Activated naive CD4-positive, alpha-beta T cell treated with anti-CD3 and anti-CD28 coated beads, Interleukin-2, amount 50 U/mL, for 16 hours (primary cell): ENCODE measurements at places on chromosomes 2 and 18.

GRCh38 chr2:111634050-111634794 is 249.8 kb downstream of the ANAPC1 start:
- no peak for DNase-seq

GRCh38 chr18:41347057-41347456 is 608.0 kb upstream of the PIK3C3 start:
- no peak for DNase-seq

- DNase-seq, result no peak
These were observed 247.1 kb downstream of the BCL11A start for GRCh38 chr2:60306267-60306861.

- DNase-seq, result no peak
These were observed 25.1 kb upstream of the ALK start for GRCh38 chr2:29946505-29946904.

GRCh38 chr2:101199251-101199791 is 48.1 kb upstream of the TBC1D8 start:
- no peak for DNase-seq

DNA sequence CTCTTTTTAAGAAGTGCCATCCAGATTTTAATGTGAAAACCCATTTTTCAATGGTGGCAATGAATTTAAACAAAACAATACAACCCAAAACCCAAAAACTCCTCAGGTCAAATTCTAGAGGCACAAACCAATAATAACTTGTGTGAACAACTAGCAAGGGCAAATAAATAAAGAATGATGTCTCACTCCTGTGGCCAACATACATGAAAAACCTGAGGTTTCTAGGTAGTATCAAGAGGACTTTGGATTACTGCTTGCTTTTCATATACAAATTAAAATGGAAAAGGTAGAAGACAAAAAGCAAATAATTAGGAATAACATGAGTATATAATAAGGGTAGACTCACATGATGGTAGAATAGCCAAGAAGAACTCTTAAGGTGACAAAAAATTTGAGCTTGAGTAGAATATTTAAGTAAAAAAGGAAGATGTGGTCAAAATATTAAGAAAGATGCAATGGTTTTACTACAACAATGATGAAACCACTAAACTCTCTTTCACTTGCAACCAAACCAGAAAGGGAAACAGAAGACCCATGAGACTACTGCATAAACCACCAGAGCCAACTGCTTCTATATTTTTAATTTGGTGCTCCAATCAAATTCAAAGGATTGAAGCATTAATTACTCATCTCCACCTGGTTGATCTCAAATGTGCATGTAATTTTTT is 53.5 kb downstream of the DARS1 start:
- DNase-seq, result no peak

DNA sequence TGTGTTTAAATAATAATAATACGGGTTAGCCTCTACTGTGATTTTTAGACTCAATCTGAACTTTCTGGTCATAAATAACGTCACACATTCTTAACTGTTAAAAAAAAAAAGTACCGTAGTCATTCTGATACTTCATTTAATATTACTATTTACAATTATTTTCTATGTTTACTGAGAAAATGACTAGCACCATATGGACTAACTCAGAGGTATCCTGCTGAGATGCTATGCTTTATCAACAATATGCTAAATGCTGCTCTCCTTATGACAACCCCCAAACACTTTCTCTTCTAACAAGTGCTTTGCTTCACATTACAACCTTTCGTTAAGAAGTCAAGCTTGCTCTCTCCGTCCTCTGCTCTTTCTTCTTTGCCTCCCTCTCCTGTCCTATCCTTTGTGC is 182.1 kb downstream of the AFF3 start:
- no peak for DNase-seq

GRCh38 chr2:233462202-233462785 is 104.3 kb downstream of the USP40 start:
- no peak for DNase-seq

GRCh38 chr2:12044857-12045256 is 298.4 kb downstream of the LPIN1 start:
- no peak for DNase-seq

- no peak for DNase-seq
These were observed 125.5 kb downstream of the IRS1 start for GRCh38 chr2:226674123-226674522.

GRCh38 chr18:60873708-60874107 is 459.5 kb upstream of the CDH20 start:
- DNase-seq, result no peak

DNA sequence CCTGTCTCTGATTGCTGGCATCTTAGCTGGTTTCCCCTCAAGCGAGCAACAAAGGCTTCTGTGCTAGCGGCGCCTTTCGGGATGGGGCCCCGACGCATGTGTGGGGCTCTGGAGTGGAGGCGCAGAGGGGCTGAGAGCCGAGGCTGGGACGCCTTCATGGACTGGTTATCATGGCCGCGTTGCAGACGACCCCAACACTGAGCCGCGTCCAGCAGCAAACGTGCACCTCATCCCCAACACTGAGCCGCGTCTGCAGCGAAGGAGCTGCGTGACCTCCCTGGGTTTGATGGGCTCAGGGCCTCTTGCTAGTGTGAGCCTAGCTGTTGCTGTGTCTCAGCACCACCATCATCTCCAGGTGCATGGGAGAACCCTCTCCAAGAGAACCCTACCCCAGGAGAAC is 123.7 kb upstream of the CTDP1 start:
- DNase-seq, result no peak

GRCh38 chr18:2222270-2223185 is 348.8 kb downstream of the METTL4 start:
- no peak for DNase-seq

GRCh38 chr18:39389800-39390379 is 1824.3 kb upstream of the CELF4 start:
- DNase-seq, result no peak

DNA sequence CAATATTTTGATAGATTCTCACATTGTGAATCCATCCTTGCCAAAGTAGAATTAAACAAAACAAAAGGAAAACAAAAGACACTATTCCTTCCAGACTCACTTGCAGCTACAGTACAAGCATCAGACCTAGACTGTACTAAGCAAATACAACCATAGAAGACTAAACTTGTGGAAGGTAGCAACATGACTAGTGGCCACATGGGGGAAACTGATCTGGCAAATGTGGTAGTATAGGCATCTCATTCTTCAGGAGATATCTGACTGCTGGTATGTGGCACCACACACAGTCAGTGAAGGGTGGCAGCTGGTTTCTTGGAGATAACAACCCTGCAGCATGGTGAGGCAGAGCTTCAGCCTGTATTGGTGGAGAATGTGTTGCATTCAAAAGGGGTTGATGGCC is 81.0 kb upstream of the ACVR2A start:
- DNase-seq, result no peak

DNA sequence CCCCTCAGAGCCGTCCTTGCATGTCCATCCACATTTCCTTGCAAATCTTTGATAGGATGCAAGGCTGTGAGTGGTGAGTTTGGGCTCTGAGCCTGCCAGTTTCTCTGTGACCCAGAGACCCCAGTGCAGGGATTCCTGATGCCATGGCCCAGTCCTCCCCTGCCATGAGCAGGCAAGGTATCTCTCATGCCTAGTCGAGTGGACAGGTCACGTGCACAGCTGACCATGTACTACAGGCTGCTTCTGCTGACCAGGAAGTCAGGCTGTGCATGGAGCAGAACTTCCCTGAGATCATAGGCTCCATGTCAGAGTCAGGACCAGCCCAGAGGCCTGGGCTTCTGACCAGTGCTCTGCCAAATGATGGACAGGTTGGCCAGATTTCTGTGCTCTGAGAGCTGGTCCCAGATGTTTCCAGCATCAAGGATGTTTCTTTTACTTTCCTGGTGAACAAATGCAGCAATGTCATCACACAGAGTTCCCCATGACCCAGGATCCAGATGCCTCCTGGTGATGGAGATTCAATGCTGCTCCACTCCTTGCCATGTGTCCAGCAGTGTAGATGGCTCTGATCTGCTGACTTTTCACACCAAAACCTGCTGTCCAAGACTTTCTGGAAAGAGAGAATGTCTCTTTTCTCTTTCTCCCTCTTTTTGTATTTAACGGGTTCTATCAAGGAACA is 321.6 kb upstream of the HS6ST1 start:
- DNase-seq, result no peak

DNA sequence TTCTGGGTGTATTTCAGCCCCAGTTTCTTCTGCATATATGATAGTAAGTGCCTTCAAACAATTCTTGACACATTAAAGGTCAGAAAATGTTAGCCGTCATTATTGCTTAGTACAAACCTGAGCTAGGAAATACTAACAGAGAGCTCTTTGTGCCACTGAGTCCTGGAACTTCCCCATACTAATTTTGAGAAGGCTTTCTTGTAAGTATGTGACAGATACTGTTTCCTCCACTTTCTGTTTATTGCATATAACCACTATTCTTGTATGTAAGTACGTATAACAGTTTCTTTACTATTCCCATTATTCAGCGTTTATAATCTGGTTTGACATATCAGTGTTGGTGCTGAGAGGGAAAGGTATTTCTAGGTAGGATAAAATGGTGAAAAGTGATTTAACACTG is 9.8 kb downstream of the PPP1CB start:
- no peak for DNase-seq

DNA sequence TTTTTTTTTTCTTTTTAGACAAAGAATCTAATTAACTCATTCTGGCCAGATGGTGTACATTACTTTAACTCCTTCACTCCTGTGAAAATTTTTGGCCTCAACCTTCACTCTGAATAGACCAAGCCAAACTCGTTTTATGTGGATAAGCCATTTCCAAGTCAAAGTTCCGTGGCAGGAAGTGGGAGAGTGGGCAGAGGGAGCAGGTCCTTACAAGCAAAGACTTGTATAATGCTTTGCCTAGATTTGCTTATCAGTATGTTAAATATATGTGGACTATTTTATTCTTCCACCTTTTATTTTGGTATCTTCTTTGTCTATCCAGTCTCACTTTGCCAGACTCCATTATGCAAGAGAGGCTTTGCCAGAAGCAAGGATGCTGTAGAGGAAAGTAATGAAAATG is 178.1 kb upstream of the TNP1 start:
- no peak for DNase-seq

DNA sequence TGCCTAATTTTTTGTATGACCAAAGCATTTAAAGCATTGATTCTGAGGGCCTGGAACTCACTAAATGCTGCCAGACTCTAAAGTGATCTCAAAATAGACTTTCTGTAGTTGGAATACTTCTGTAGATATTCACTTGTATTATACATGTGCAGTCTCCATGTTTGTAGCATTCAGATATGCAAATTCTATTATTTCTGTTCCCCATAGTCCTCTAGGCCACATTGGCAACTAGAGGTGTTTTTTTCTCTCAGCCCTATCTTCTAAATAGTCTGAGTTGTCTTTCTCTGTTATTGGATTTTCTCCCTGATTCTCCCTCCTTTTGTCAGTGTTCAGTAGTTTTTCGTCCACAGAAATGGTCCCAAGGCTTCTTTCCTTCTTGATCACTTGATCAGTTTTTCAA is 38.5 kb downstream of the ANKRD12 start:
- no peak for DNase-seq

GRCh38 chr2:36650031-36650829 is 46.3 kb upstream of the VIT start:
- DNase-seq, result no peak

DNA sequence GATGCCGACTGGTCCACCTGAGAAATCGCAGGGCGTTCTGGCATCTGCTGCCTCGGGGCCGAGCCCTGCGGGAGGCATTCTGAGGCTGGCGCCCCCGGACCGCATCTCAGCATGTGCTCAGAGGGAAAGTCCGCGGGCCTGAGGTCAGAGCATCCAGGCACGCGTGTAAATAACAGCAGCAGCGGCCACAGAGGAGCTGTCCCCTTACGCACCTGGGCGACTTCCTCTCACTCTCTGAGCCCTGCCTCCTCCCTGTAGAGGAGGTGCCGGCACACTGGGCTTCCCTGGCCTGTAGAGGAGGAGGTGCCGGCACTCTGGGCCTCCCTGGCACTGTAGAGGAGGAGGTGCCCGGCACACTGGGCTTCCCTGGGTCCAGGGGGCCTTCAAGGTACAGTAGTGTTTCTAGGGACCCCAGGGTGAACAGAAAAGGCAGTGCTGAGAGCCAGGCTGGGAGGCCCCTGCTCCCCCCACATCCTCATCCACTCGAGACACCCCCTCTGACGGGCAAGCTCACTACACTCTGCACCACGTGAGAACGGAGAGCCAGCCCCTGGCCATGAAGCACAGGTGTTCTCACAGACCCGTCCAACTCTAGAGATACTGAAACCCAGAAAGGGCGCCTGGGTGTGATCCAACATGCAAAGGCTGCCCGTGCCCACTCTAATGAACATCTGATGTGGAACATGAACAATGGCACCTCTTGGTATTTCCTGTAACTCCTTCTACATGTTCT is 263.5 kb downstream of the HDAC4 start:
- no peak for DNase-seq

- no peak for DNase-seq
These were observed 283.9 kb upstream of the ACVR2A start for GRCh38 chr2:147560810-147561535.

- no peak for DNase-seq
These were observed 132.3 kb upstream of the EPHA4 start for GRCh38 chr2:221704442-221704841.

DNA sequence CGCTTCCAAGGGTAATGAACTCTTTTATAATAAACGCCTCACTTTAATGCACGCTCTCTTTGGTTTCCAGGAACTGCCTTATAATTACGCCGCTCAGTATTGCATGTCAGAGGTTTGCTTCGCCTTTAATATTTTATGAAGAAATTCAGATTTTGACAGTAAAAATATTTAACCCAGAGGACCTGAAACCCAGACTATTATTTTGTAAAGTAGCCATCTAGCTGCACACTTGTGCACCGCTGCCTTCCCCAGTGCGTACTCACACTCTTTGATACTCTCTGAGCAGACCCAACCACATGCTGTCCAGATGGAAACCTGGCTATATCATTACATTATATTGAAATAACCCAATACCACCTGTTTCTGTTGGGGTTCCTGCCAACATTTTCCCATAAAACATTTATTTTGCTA is 270.1 kb downstream of the C1D start:
- DNase-seq, result no peak

- DNase-seq, result no peak
These were observed 6.0 kb upstream of the CIB4 start for GRCh38 chr2:26646986-26647672.

DNA sequence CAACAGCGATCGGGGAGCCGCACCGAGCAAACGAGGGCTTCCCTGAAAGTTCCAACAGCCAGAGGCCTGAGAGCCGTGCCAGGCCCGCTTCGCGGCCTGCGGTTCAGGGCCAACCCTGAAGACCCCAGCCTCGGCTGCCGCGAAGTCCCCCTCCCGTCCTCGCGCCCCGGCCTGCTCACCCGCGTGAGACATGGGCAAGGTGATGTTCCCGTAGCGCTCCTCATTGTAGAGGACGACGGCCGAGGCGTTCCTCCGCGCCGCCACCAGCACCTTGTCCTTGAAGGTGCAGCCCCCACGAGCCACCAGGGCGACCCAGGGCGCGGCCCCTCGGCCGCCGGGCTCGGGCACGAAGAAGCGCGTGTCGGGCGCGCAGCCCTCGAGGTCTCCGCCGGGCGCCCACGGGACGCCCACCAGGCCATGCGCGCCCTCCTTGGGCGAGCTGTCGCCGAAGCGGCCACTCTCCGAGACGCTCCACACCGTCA is 510 bp downstream of the RNF149 start:
- DNase-seq, result peak; percentile 48

- DNase-seq, result no peak
These were observed 86.6 kb downstream of the ANTXR1 start for GRCh38 chr2:69099541-69099940.
